A549 treated with RU486 at 1 μM for 4 hours (cell line): ENCODE measurements at places on chromosomes 1 and 21. TPM values are rescaled to one million over a fixed set of nuclear protein-coding genes. Genes with fewer than 3 reads are reported as not detected.

The ATP1A2 gene
- total RNA-seq, result 0.03 to 0.04 TPM (median 0.03 TPM) in 3 of 5 replicates, not detected in the others

The TMEM200B gene
- 0.07 to 0.16 TPM (median 0.15 TPM) in 4 of 5 replicates, not detected in the other for total RNA-seq

The HPCAL4 gene
- total RNA-seq, result 0.22 to 0.35 TPM (median 0.28 TPM) in 5 replicates

The AGMAT gene
- 5.5 to 8.2 TPM (median 7.2 TPM) in 5 replicates for total RNA-seq

The CAPZB gene
- total RNA-seq, result 225 to 249 TPM (median 228 TPM) in 5 replicates

The MAB21L3 gene
- not detected in 5 replicates for total RNA-seq

The RGS5 gene
- total RNA-seq, result 0.67 to 3.0 TPM (median 1.4 TPM) in 5 replicates

The MTARC1 gene
- 11.3 to 13.1 TPM (median 12.3 TPM) in 5 replicates for total RNA-seq

The HENMT1 gene
- 3.9 to 5.3 TPM (median 4.8 TPM) in 5 replicates for total RNA-seq

The FGR gene
- total RNA-seq, result 0.06 to 0.09 TPM in 2 of 5 replicates, not detected in the others

The DNTTIP2 gene
- 40.0 to 52.2 TPM (median 42.7 TPM) in 5 replicates for total RNA-seq

The TNNT2 gene
- total RNA-seq, result 0.17 to 0.27 TPM in 2 of 5 replicates, not detected in the others

The EDN2 gene
- 4.2 to 6.4 TPM (median 5.0 TPM) in 5 replicates for total RNA-seq

The NIBAN1 gene
- total RNA-seq, result 0.87 to 1.2 TPM (median 0.92 TPM) in 5 replicates

The ARHGEF10L gene
- 5.7 to 7.5 TPM (median 5.7 TPM) in 5 replicates for total RNA-seq

The OR2T2 gene
- not detected in 5 replicates for total RNA-seq

The EPHA8 gene
- total RNA-seq, result 0.06 to 0.07 TPM in 2 of 5 replicates, not detected in the others

The KCNE1 gene
- total RNA-seq, result not detected in 5 replicates

The PUSL1 gene
- total RNA-seq, result 16.5 to 29.3 TPM (median 22.8 TPM) in 5 replicates

The MIXL1 gene
- total RNA-seq, result 0.05 to 0.13 TPM in 2 of 5 replicates, not detected in the others

The S100A16 gene
- 415 to 520 TPM (median 478 TPM) in 5 replicates for total RNA-seq
